Caco-2 (cell line): ENCODE measurements at places on chromosomes 4 and X. TPM values are rescaled to one million over a fixed set of nuclear protein-coding genes. Genes with fewer than 3 reads are reported as not detected.

Gene MTTP
- total RNA-seq = 0.77 and 2.1 TPM in 2 replicates

Gene AMER1
- total RNA-seq = 11.0 and 11.8 TPM in 2 replicates

Gene USP26
- total RNA-seq = not detected in 2 replicates

Gene SPATA4
- total RNA-seq = not detected in 2 replicates

Gene PRDM5
- total RNA-seq = 13.0 and 14.3 TPM in 2 replicates

Gene HDX
- 1.7 and 2.4 TPM in 2 replicates for total RNA-seq

Gene DDX53
- not detected in 2 replicates for total RNA-seq

Gene WDR19
- 9.5 and 11.9 TPM in 2 replicates for total RNA-seq

Gene TLR1
- not detected in 2 replicates for total RNA-seq
